Neuronal stem cell (in vitro differentiated cells): ENCODE measurements at places on chromosomes 7 and 10.

DNA sequence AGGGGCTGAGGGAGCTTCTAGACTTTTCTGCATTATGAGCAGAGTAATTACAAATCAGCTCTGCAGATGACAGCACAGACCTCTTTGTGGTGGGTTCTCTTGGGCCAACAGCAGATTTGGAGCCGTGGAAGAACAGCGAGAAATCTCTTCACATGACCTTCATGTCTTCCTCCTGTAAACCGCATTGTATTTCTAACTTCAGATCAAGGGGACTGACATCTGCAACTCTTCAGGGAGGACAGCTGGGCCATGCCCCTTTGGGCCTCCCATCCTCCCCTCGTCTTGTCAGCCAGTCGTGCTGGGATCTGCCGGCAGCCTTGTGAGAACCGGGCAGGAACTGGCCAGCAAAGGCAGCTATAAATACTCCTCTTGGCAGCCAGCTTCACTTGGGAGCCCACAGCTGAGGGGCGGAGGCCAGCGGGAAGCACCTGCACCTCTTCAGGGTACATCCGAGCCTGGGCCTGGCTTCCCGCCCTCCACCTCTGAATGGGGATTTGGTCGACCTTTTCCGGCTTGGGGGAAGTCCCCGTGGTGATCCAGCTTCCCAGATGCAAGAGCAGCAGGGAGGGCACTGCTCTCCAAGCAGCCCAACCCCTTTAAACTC, 54.7 kb downstream of the STEAP1B start:
- no peak for DNase-seq

DNA sequence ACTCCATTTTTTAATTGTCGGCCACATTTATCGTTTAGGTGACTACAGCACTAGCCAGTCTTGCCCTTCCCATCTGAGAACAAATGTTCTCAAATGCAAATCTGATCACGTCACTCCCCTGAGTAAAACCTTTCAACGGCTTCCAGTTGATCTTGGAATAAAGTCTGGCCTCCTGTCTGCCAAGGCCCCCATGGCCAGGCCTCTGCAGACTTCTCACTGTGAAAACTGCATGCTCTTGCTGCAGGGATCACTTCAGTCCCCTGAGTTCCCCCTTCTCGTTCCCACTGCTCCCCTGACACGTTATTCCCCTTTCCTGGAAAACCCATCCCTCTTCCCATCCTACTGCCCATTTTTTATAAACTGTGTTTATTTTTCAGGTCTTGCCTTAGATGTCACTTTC, 124.1 kb upstream of the NEBL start:
- DNase-seq = no peak

GRCh38 chr7:151131224-151131591, 36.3 kb downstream of the GBX1 start:
- DNase-seq = no peak

DNA sequence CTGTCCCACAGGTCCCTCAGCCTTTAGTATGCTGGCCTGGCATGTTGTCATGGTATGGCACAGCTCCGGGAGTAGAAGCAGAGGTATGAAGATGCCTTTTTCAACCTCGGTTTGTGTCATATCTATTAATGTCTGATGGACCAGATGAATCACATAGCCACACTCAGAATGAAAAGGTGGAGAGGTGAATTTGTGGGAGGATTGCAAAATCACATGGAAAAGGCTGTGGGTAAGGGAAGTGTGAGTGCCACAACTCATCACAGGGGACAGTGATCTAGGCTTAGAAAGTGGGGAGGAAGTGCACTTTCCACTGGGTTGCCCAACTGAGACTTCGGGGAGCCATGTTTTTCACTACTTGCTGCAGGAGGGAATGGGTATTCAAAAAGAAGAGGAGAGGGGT, 190.7 kb downstream of the WDR11 start:
- no peak for DNase-seq

DNA sequence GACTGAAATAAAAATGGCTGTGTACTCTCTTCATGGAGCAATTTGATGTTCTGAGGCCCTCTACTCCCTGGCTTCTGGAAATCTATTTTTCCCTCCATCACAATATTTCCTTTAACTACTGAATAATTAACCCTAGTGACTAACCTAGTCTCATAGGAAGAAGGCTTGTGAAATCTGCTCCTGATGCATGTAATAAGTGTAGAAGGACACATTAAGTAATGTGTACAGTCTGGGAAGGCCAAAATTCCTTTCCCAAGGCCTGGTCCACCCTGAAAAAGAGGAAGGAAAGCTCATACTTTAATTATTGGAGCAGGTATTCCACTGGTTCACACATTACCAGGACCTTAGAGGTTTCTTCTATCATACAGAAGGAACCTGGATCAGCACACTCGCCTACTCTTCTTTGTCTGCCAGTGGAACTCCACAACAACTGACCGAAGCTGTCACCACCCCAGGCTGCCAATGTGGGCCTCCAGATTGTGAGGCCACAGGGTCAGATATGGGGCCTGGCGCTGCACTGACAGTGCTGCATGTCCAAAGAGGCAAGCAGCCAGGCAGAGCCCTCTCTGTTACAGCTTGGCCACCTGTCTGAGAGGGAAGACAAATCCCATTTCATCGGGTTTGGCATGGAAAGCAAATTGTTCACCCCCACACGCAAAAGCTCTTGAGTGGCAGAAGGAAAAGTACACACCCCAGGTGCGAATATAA, 54.4 kb upstream of the FAM133B start:
- DNase-seq = no peak

GRCh38 chr10:51788273-51788672, 88.9 kb upstream of the CSTF2T start:
- DNase-seq = no peak

GRCh38 chr7:156975620-156976019, 26.1 kb downstream of the NOM1 start:
- no peak for DNase-seq

GRCh38 chr7:6448943-6449543, 1.3 kb upstream of the DAGLB start:
- no peak for DNase-seq

DNA sequence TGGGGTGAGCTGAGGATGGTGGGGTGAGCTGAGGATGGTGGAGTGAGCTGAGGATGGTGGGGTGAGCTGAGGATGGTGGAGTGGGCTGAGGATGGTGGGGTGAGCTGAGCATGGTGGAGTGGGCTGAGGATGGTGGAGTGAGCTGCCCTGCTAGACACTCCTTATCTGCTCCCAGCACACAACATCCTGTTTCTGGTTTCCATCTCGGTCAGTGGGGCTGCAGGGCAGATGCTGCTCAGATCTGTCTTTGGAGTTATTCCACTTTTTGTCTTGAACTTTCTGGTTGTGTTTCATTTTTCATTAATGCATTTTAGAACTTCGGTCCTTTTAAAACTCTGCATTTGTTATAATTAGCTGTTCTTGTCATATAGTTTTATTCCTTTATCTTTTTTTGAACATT, 67.9 kb upstream of the ANTXRL start:
- DNase-seq = no peak

GRCh38 chr7:45977256-45977780, 56.2 kb upstream of the IGFBP3 start:
- no peak for DNase-seq

GRCh38 chr10:101091546-101092290, 29.9 kb downstream of the KAZALD1 start:
- no peak for DNase-seq

DNA sequence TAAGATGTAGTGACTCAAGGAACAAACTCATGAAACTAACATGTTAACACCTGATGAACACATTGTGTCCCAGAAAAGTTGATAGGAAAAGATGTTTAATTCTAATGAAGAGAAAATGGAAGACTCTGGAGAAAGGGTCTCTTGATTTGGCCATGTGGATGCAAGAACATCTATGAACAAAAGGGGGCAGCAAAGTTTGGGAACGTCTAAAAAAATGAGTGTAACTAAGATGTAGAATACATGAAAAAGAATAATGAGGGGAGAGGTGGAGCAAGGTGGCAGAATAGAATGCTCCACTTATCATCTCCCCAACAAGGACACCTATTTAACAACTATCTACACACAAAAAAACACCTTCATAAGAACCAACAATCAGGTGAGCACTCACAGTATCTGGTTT, 805.1 kb downstream of the TNS3 start:
- DNase-seq = no peak

DNA sequence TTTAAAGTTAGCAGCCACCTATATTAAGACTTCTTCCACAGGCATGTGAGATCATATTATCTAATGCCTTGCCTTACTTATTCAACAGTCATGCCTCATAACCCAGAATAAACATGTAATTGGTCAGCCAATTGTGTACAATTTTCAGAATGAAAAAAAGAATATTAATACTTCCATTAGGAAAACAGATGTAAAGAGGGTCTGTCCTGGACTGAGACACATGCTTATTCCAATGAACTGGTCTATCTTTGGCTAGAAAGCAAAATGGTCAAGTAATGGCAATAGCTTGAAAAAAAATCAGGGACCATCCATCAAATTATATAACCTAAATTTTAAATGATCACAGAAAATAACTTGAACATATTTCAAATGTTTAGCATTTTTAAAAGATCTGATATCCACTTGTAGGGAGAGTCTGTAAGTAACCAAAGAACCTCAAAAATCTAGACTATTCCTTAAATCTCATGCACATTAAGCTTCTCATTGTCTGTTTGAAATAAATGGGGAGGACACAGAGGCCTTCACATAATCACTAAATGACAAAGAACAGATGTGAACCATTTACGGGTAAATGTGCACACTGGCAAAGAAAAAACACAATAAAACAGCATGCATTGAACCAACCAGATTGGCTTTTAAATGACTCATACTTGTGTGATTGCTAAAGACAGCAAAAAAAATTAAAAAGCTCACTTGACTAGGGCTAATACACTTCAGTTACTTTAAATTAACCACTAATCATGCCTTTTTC, 568.8 kb upstream of the PCDH15 start:
- peak; percentile 20 for DNase-seq

- DNase-seq = no peak
Observed at GRCh38 chr7:78716876-78717275, 736.6 kb downstream of the MAGI2 start.

- DNase-seq = no peak
Observed at GRCh38 chr7:123749537-123749857, 694 bp upstream of the WASL start.

- no peak for DNase-seq
Observed at GRCh38 chr7:31036924-31037323, 15.2 kb upstream of the ADCYAP1R1 start.

- DNase-seq = no peak
Observed at GRCh38 chr7:28315565-28316410, 96.5 kb upstream of the CREB5 start.

- DNase-seq = no peak
Observed at GRCh38 chr7:94698275-94698674, 42.3 kb upstream of the SGCE start.

DNA sequence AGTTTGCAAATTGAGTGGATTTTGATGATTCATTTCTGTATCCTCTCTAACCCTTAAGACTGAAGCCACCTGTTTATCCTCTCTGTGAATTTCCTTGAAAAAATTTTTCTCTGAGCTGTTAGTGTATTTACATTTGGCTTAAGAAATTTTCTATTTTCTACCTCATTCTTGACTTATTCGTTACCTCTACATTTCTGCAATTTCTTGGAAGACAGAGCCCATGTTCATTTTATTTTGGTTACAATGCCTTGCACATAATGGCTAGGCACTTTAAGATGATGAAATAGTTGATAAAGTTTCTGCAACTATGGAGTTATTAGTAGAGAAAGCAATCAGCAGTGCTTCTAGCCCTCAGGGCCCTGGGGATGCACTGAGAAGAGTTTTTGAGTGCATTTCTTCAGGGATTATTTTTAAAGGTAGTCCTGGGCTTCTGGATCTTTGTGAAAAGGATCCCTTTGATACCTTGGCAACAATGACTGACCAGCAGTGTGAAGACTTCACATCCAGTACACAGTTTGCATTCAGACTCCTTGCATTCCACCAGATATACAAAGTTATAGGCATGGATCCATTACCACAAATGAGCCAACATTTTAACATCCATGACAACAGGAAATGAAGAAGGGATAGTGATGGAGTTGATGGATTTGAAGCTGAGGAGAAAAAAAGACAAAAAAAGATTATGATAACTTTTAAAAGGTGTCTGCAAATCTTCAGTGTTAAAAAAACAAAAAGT, 68.2 kb downstream of the CH25H start:
- DNase-seq = no peak

DNA sequence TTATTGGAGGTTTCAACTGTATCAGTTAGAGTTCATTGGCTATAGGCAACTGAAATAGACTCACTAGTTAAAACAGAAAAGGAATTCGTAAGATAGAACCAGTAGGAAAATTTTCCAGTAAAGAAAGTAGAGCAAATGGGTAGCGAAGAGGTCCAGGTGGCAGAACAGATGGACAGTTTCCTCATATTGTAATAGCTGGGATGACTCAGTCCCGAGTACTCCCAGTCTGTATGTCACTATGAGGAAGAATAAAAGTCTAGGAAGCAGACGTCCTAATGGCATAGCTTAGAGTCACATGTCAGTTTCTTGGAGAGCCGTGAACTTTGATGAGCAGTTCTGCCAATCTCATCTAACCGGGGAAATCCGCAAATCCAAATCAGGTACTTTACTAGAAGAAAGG, 95.3 kb downstream of the RNF32 start:
- DNase-seq = no peak

GRCh38 chr7:108348913-108349312, 107.3 kb downstream of the NRCAM start:
- no peak for DNase-seq

- peak; percentile 43 for DNase-seq
Observed at GRCh38 chr10:24357344-24358004, 148.5 kb downstream of the KIAA1217 start.

DNA sequence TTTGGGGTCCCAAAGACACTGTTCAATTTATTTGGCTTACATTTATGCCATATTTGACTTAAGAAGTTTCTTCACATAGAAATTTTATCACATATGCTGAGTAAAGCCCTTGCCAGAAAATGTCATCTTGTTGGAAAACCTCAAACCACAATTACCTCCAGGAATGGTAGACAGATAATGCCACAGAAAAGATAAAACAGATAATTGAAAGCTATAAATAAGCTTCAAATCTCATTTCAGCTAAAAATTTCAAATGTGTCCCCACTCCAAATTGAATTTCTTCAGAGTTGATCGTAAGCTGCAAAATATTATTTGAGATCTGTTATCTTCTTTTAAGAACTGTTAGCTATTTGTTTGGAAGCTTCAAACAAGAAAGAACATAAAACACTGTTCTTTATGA, 176.4 kb upstream of the PTN start:
- DNase-seq = no peak

GRCh38 chr10:15236340-15236739, 67.8 kb upstream of the NMT2 start:
- no peak for DNase-seq
